NCI-H1436 treated with DMSO at 0.1 percent for 48 hours (cell line): ENCODE measurements at places on chromosomes 13 and 19.

DNA sequence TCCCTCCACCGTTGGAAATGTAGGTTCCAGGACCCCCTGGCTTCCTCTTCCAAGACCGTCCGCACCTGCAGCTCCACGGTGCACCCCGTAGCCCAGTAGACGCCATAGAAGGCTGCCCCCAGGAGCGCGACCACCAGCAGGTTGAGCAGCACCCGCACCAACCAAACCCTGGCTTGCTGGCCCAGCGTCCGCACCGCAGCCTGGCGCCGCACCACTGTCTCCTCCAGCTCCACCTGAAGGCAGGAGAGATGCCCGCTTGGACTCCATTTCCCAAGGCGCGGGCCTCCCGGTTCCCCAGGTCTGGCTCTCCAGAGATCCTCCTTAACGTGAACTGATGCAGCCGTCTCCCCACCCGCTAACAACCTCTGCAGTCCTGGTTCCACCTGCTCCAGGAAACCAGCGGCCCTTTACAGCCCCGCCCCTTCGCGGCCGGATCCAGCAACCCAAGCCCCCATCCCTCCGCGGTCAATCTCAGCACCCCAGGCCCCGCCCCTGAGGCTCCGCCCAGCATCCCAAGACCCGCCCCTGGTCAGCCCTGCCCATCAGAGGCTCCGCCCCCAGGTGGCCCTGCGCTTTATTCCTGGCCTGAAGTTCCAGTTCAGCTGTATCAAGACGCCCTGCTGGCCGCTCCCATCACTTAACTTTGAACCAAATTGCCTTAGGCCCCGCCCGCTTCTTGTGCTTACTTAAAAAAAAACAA lies 5.0 kb upstream of the LENG1 start:
- no peak for DNase-seq

GRCh38 chr19:1855828-1856255 lies 7.5 kb downstream of the KLF16 start:
- no peak for DNase-seq

GRCh38 chr13:39998166-39998565 lies 342.7 kb downstream of the COG6 start:
- DNase-seq = no peak

DNA sequence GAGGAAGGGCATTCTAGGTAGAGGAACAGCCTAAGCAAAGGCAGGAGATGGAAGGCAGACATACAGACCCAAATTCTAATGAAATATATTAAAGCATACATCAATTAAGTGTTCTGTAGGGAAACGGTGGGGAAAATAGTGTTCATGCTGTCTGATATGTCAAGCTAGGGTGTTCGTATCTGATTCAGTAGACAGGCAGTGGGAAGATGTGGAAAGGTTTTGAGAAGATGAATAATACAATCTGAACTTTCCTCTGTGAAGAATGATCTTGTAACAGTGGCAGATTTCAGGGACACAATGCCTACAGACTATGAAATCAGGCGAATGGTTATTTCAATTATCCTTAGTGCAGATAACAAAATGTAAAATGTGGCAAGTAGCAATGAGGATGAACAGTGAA lies 594.2 kb downstream of the KCTD12 start:
- DNase-seq = no peak

- no peak for DNase-seq
Measured at GRCh38 chr13:32426191-32426989, 1.5 kb downstream of the N4BP2L1 start.
